RWPE2 (cell line): ENCODE measurements at places on chromosomes 11 and 22.

GRCh38 chr11:10751581-10751940 is 515 bp downstream of the CTR9 start:
- no peak for DNase-seq

- no peak for DNase-seq
These were observed 13.0 kb upstream of the MALAT1 start for GRCh38 chr11:65485920-65486219.

GRCh38 chr11:119933584-119933983 is 204.3 kb downstream of the TRIM29 start:
- no peak for DNase-seq

- DNase-seq, result no peak
These were observed 6.0 kb upstream of the TRIM34 start for GRCh38 chr11:5618807-5619206.

DNA sequence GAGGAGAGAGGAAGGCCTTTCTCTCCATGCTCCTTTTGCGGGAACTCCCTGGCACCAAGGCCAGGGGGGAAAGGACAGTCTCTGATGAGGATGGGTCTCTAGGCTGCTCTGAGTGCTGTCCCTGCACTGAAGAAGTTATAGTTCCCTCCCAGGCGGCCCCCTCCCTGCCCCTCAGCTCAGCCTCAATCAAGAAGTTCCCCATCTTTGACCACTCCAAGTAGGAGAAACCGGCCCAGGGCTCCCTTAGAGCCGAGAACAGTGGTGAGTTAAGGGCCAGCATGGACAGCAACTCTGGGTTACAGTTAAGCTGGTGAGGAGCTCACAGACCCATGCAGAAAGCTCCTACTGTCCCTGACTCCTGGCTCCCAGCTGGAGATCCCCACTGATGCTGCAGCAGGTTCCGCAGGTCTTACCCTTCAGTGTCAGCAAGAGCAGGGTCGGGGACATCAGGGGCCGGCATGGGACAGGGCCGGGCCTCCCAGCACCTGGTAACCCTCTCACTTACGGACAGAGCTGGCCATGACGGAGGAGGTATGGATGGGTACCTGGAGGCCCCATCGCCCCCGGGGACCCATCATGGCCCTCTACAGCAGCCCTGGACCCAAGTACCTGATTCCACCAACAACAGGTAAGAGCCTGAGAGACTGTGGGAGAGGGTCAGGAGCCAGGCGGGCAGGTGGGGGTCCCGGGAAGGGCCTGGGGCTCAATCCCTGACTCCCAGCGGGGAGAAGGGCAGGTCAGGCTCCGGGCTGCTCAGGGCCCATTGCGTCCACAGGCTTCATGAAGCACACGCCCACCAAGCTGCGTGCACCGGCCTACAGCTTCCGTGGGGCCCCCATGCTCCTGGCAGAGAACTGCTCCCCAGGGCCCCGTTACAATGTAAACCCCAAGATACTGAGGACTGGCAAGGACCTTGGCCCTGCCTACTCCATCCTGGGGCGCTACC is 4.2 kb downstream of the SCGB1C1 start:
- no peak for DNase-seq

DNA sequence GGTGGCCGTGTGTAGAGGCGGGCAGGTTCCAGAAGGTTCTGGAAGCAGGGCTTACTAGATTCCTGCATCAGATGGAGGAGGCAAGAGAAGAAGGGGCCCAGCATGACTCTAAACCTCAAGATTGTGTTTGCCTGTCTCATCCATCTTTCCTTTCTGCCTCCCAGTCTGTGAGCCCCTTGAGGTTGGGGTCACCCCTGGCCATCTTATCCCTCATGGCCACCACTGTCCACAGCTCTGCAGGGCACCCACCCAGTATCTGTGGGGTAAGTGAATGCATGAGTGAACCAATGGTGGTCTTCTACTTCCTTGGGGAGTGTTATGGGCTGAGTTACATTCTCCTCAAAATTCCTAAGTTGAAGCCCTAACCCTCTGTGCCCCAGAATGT is 79.3 kb downstream of the MYEOV start:
- DNase-seq, result peak; percentile 19

- DNase-seq, result no peak
These were observed 113.8 kb downstream of the ATXN10 start for GRCh38 chr22:45785458-45785857.

- DNase-seq, result peak; percentile 46
These were observed 93.2 kb upstream of the LMO1 start for GRCh38 chr11:8356721-8357504.

DNA sequence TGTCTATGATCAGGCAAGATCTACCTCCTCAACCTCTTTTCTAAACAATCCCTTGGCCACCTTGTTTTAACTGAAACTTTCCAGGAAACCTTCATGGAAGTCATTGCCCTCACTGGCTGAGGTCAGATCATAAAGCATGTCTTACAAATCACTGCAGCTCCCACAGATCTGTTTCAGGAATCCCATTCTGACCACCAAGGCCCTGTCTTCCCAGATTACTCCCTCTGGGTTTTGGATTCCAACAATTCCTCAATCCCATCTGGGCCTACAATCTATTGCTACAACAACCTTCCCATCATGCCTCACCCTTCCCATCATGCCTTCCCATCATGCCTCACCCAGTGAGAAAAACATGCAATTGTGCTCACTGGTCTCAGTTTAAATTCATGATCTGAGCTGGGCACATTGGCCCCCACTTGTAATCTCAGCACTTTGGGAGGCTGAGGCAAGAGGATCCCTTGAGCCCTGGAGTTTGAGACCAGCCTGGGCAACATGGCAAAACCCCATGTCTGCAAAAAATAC is 15.9 kb downstream of the ADAMTS15 start:
- no peak for DNase-seq

DNA sequence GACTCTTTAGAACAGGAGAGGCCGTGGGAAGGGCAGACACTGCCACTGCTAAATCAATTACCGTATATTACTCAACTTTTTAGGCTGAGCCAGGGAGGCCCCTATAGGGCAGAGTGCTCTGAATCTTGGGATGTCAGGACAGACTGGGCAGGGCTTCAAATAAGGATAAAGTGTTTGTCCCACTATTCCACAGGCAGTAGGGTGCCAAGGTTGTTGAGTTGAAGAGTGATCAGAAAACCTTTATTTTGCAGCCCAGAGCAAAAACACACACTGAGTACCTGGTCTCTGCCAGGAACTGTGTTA is 1.6 kb upstream of the B4GAT1 start:
- no peak for DNase-seq

DNA sequence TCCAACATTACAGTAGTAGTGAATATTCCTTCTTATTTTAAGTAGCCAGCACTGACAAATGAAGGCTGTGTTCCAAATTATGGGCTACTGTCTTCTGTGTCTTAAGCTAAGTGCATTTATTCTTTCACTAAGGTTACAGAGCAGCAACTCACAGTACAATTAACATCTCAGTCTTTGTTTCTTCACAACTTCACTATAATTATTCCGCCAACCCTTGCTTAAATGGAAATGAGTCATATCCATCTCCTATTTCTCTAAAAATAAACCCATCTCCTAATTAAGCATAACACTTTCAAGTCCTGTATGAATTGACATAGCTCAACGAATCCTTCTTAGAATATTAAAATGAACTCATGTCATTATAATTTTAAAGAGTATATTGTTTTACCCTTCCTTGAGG is 6.7 kb downstream of the ETS1 start:
- no peak for DNase-seq

- DNase-seq, result no peak
These were observed 61.1 kb downstream of the FLRT1 start for GRCh38 chr11:64096835-64097234.

GRCh38 chr11:34250211-34250610 is 107.6 kb downstream of the ABTB2 start:
- DNase-seq, result no peak
